ENCODE measurements at places on chromosomes 7 and 10.
A peak's percentile ranks its signal among the peaks of the same experiment; 100 is the strongest.

- DNase-seq = no peak
Observed at GRCh38 chr7:30844483-30844874, 67.2 kb upstream of the AQP1 start.

GRCh38 chr7:55019691-55020465 is 1.1 kb downstream of the EGFR start:
- no peak for DNase-seq

DNA sequence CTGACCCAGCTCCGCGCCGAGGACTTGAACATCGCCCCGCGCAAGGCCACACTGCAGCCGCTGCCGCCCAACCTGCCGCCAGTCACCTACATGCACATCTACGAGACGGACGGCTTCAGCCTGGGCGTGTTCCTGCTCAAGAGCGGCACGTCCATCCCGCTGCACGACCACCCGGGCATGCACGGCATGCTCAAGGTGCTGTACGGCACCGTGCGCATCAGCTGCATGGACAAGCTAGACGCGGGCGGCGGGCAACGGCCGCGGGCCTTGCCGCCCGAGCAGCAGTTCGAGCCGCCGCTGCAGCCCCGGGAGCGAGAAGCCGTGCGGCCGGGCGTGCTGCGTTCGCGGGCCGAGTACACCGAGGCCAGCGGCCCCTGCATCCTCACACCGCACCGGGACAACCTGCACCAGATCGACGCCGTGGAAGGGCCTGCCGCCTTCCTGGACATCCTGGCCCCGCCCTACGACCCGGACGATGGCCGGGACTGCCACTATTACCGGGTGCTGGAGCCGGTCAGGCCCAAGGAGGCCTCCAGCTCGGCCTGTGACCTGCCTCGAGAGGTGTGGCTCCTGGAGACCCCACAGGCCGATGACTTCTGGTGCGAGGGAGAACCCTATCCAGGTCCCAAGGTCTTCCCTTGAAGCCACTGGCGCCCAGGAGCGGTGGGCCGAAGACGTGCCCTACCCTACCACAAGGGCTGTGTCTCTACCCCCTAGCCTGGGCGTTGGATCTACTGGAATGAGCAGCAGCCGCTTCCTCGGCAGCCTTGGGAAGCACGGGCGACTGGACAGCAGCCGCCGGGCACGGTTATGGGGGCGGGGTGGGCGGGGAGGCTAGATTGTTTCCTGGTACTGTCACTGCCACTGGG is 945 bp downstream of the ADO start:
- DNase-seq = peak; percentile 52

DNA sequence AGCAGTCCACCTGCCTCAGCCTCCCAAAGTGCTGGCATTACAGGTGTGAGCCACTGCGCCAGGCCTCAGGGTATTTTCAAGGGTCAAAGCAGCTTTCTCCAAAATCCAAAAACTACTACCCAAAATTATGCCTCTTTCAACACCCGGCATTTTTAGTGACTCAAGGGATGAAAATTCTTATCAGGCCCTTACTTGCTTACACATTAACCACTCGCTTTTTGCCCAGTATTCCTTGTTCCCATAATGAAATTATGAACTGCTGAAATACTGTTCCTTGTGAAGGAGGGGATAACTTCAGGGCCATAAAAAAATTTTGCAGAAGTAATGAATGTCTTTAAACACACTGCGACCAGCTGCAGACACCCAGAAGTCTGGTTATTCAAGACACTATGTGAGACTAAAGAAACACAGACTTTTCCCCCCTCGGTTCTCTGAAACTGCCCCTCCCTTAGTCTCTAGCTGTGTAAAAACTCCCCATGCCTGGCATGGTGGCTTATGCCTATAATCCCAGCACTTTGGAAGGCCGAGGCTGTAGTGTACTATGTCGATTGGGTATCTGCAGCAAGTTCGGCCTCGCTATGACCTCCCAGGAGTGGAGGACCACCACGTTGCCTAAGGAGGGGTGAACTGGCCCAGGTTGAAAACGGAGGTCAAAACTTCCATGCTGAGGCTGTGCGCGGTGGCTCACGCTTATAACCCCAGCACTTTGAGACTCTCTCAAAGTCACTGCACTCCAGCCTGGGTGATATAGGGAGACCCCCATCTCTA is 12.0 kb downstream of the FXYD4 start:
- no peak for DNase-seq

DNA sequence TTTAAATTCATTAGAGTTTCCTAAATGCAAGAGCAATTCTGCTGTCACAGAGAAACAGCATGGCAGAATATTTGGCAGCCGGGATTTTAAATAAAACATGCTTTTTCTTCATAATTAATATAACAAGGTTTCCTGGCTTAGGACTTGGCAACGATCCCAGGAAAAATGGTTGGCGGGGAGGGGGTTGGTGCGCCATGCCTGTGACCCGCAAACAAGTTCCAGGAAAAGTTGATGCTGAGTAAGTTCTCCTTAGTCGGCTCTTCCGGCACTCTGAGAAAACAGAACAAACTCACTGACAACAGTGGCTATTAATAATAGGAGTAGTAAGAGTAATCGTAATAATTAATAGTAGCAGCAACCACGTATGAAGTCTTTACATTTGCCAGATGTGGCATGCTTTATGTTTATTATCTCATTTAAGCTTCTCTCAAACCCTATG is 4.6 kb downstream of the HABP2 start:
- DNase-seq = no peak

DNA sequence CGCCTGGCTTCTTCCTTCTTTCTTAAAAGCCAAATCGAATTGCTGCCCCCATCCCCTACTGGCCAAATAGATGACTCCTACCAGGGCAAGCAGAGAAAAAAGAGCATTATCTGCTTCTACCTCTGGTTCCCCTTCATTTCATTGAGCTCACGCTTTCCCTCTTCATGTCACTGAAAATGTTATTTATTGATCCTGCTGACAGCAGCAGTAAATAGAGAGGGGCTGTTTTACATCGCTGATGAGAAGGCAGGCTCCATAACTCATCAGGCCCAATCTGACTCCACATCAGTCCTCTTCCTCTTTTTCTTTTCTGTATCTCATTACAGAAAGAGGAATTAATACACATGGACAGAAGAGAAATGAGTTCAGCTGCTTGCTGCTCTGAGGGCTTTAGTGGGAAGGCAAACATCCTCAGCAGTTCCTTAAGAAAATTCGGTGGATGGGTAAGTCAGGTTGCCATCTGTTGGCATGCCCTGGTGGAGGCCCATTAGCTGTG is 904.1 kb downstream of the KCNMA1 start:
- no peak for DNase-seq

GRCh38 chr7:5594616-5595544 is 171.2 kb upstream of the TNRC18 start:
- peak; percentile 52 for DNase-seq

DNA sequence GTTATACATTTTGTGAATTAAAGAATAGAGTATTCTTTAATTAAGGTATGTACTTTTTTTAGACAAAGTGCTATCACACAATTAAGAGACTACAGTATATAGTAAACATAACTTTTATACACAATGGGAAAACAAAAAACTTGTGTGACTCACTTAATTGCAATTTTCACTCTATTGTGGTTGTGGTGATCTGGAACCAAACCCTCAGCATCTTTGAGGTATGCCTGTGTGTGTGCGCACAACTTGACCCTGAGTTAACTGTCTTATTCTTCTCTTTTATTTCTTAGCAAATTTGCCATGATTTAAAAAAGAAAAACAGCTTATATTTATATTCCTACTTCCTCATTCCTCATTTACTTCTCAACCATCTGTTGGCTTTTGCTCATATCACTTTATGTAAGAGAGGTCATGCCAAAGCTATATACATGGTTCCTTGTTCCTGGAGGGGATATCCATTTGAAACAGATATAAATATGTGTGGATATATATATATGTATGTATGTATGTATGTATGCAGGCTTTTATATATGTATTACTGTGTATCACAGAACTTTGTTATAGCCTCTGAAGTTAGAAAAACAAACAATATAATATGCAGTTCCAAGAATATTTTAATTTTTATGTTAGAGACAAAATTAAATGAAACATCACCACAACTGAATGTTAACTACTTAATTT is 259.5 kb upstream of the HGF start:
- no peak for DNase-seq

DNA sequence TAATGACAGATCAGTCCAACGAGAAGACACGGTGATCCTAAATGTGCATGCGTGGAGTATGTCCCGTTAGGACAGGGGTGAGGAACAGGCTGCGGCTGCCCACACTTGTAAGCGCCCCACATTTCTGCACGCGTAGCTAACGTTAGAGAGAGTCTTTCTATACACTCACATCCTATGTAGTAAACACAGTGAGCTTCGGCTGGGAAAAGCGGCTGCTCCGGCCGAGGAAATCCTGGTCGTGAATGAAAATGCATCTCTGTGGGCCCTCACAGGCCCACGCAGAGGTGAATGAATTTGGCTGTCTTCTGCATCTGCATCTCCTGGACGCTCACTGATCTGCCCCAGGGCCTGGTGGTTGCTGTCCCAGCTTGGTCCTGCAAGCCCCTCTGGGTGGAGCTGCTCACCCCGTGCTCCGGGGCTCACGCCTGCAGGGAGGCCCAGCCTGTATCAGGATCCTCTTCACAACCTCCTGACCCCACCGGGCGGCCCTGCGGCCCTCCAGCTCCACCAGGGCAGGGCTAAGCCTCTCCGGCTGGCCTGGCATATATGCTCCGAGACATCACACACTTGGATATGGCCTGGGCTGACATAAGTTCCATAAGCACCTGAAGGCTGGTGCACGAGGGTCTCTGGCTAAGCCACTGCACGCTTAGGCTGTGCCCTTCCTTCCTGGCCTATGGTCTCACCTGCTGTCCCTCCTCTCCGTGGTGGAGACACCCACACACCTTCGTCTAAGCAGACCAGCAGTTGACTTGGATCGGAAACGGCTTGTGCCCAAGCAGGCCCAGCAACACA is 117.9 kb upstream of the DIP2C start:
- DNase-seq = no peak

- DNase-seq = no peak
Observed at GRCh38 chr7:27972276-27972675, 208.3 kb downstream of the JAZF1 start.

- peak; percentile 31 for DNase-seq
Observed at GRCh38 chr10:33537066-33537465, 202.6 kb upstream of the NRP1 start.

GRCh38 chr10:95456516-95456915 is 104.7 kb downstream of the SORBS1 start:
- DNase-seq = no peak

DNA sequence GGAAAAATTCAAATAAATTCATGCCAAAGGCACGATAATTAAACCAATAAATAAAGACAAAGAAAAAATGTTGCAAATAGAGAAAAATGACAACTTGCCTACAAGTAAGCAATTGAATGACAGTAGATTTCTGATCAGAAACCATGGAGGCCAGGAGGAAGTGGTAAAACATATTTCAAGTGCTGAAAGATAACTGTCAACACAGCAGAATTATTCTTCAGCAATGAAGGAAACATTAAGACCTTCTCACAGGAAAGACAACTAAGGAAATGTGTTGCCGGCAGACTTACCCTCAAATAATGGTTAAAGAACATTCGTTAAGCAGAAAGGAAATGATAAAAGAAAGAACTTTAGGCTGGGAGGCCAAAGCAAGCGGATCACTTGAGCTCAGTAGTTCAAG is 30.4 kb downstream of the RUNDC3B start:
- no peak for DNase-seq

DNA sequence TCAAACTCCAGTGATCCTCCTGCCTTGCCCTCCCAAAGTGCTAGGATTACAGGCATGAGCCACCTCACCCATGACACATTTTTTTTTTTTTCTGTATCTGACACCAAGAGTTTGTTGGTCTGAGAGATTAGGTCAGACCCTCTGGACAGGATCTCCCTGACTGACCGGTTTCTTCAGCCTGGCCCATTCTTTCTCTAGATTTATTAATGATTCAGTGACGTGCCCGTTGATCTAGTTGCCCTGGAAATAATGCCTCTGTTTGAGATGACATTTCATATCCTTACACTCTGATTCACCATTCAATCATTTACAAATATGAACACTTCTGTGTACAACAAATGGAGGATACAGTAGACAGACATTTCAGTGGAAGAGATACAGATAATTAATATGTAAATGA is 1.4 kb upstream of the ZNF212 start:
- no peak for DNase-seq

DNA sequence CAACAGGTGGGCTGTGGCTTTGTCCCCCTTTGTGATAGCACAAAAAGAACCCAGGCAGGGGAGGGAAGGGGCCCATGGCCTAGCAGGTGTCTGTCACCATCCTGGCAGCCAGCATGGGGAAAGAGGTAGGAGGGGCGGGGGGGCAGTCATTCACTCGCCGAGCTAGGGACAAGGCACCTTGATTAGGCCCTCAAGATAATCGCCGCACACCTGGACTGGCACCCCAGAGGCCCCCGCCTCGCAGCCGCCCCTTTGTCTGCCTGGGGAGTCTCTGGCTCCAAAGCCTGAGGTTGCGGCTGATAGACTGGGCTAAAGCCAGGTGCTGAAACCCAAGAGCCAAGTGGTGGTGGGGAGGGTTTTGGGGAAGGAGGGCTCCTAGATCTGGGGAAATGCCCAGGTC is 151.2 kb upstream of the PCBD1 start:
- no peak for DNase-seq

DNA sequence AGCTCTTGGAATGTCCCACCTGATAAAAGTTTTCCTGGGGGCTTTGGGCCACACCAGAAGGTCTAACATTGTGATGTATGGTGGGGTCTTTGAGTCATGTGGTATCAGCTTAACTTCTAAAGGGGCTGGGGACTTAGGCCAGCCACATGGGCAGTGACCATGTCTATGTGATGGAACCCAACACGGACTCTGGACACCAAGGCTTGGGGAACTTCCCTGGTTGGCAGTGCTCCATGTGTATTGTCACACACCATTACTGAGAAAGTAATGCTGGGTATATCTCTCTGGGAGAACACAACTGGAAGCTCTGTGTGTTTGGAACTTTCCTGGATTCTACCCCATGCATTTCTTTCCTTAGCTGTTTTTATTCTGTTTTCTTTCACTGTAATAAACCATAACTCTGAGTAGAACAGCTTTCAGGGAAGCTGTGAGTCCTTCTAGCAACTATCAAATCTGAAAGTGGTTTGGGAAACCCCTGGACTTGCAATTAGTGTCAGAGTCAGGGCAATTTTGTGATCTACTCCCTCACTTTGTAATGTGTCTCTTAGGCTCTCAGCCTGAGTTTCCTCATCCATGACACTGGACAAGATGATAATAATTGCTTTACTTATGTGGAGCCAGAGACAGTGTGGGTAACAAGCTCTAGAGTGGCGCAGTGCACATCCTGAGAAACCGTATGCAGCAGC is 28.4 kb upstream of the AGK start:
- DNase-seq = no peak

- no peak for DNase-seq
Observed at GRCh38 chr7:37281368-37282092, 167.1 kb downstream of the ELMO1 start.

GRCh38 chr10:122163174-122164022 is 107.7 kb upstream of the BTBD16 start:
- peak; percentile 29 for DNase-seq
